ENCODE measurements at places on chromosomes 4 and X.

GRCh38 chrX:14409341-14409740, 120.0 kb upstream of the GLRA2 start:
- no peak for DNase-seq

- no peak for DNase-seq
Measured at GRCh38 chr4:10620935-10621488, 63.6 kb downstream of the CLNK start.

DNA sequence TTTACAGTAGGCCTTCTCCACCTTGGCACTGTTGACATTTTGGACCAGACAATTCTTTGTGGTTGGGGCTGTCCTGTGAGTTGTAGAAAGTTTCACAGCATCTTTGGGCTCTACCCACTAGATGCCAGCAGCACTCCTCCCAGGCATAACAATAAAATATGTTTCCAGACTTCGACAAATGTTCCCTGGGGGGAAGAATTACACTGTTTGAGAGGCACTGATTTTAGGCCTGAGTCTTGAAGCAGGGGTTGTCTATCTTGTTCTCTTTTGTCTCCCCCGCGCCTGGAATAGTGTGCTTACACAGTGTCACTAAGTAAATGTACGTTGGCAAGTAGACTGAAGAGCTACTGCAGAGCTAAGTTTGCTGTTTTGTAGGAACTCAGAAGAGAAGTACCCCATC, 254.4 kb upstream of the BOD1L1 start:
- no peak for DNase-seq

DNA sequence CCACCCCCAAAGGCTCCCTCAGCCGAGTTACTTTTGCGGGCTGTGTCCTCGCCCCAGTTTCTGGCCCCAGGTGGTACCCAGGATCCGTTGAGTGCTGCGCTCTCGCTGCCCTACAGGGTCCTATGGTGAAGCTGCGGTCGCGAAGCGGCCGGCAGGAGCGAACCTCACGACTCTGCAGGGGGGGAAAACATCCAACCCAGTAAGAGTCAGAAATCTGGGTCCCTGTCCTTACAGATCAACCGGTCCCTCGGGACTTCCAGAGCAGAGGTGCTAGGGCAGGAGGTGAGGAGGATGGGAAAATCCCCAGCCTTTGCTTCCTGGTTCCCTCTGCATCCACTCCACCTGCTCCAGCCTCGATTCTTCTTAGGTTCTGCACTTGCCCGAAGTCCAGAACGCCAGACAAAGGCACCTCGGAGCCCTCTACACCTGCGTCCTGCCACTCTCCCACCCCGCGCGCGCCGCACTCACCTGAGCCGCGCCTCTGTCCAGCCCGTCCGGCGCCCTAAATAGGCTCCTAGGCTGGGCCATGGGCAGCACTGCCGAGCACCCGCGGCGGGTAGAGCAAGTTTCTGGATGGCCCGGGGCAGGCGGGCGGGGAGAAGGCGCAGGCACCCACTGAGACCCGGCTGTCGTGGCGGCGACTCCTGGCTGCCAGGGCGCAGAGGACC, at the start of gene HS3ST1:
Gene HS3ST1 (minus strand): TSS at position 664 of the 668 bp plus-strand sequence. CDS start 28,889 bp downstream, outside the sequence.
- no peak for DNase-seq

DNA sequence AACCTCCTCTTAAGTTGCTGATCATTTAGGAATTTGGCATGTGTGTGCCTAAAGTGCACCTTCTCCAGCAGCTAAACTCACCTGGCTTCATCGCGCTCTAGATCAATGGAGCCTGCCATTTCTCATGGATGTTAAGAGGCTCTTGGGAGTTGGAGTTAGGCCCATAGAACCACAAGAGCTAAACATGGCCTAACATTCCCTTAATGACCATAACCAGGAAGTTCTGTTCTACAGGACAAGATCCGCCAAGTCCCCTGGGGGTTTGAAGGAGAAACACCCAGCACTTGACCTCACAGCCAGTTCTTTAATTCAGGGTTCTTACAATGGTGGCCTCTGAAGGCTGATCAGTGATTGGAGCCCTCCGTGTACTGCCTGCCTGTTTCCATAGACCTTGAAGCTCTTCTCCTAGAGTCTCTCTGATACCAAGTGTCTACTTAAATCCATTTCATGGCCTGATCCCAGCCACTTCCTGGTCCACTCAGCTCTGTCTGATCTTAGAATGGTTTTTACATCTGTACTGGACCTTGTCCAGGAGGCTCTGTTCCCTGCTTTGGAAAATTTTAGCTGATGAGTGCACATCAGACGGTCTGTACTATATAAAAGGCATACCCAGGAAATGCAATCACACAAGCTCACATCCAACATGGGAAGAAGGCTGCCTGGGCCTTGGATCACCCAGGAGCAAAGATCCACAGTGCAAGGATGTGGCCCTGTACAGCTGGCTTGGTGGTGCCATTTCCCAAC, 45.1 kb downstream of the RPS3A start:
- no peak for DNase-seq

GRCh38 chr4:75051431-75051830, 118.5 kb downstream of the PARM1 start:
- no peak for DNase-seq

DNA sequence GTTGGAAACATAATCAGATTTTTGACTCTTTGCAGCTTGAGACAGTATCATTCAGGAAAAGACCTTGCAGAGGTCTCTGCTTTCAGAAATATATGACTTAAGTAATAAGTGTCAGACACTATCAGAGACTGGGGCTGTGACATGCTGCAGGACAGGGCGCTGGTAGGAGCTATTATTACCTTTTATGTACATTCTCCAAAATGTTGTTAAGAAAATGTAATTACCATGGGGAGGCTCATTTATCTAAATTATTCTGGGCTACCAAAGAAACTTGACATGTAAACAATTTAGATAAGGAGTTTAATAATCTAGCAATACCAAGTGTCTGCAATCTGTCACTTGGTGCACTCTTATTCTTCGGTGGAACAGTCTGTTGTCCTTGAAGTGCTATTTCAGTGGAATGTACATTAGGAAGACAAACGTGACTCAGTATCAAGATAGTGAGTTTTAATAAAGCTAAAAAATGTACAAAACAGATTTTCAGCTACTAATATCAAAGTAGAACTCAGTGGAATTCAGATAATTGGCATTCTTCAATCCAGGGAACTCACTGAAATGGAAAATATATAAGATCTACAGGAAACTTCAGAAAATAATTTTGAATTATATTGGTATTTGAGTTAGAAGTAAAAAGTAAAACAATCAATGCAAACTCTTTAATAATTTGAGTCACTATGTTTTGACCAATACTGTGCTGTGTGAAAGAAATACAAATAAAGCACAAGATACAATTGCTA, 214.5 kb downstream of the KCNIP4 start:
- no peak for DNase-seq

- peak; percentile 34 for DNase-seq
Measured at GRCh38 chr4:41281038-41281634, 24.4 kb downstream of the UCHL1 start.

- DNase-seq: no peak
Measured at GRCh38 chr4:25223802-25224375, 9.9 kb upstream of the PI4K2B start.

- DNase-seq: no peak
Measured at GRCh38 chr4:88043586-88044340, 36.3 kb downstream of the PKD2 start.

DNA sequence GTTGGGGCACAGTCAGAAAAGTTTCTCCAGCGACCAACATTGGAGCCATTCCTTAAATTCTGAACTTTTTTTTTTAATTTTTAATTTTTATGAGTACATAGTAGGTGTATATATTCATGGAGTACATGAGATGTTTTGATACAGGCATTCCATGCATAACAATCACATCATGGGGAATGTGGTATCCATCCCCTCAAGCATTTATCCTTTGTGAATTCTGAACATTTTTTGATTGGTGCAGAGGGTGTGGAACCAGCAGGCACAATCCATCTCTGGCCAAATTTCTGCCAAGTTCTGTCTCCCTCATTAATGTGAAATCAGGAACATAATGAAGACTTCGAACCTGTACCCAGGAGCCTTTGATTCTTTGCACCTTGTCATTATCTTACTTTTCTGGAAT, 267.0 kb downstream of the FRMPD4 start:
- no peak for DNase-seq

DNA sequence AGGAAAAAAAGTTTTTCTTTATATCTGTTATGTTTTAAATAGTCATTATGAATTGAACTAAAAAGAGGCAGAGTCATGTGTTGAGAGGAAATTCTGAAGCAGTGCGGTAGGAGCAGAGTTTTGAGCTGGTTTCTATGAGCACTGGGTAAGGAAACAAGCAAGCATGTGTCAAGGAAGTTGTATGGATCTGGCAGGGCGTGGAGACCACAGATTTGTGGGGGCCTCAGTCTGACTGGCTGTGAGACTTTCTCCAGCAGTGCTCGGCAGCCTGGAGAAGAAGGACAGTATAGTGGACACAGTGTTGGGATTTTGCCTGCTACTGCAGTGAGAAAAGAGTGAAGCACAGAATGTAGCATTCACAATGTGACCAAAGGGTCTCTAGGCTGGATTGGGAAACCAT, 399.1 kb downstream of the INPP4B start:
- DNase-seq: no peak

- no peak for DNase-seq
Measured at GRCh38 chr4:99965674-99966350, 15.7 kb upstream of the H2AZ1 start.

DNA sequence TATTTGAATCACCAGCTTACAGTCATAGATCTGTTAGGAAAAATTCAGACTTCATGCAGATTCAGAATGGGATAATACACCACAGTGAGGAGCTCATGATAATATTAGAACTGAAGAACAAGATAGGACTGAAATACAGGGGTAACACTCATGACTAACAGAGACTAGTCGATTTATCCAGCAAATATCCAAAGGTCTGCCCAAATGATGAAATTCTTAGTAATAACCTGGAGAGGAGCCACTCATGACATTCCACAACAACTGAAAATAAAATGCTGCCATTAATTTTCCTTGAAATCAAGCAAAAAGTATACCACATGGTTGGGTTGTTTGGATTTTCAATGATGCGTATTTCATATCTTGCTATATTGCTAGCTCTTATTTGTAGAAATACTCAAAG, 903.7 kb upstream of the ADGRL3 start:
- no peak for DNase-seq

- DNase-seq: no peak
Measured at GRCh38 chrX:76159453-76159852, 13.4 kb upstream of the PBDC1 start.

DNA sequence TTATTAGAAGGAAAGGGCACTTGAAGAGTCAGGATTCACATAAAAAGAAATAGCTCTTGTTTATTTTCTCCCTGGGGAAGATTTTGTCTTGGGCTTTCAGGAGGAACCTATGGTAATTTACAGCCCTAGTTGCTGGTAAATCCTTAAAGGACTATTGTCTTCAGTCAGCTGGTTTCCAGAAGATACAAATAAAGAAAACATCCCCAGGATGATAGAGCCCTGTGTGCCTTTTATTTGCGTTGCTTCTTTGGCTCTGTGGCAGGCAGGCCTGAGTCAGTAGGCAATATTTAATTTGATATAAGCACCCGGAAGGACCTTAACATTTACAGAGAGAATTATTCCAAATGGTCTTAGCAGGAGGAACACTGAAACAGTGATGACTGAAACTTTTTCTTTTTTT, 131.0 kb upstream of the SLC34A2 start:
- DNase-seq: no peak

DNA sequence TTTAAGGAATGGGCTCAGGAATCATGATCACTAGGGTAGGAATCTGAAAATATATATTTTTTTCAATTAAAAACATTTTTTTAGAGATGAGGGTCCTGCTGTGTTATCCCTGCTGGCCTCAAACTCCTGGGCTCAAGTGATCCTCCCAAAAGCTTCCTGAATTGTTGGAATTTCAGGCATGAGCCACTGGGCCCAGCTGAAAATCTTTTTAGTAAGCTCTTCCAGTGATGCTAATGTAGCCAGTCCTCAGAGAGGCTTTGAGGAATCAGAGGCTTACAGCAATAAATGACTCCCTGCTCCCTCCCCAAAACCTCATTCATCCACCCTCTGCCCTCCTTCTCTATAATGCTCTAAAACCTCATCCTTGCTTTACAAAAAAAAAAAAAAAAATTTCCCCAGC, 129.5 kb downstream of the ZIC3 start:
- DNase-seq: no peak

DNA sequence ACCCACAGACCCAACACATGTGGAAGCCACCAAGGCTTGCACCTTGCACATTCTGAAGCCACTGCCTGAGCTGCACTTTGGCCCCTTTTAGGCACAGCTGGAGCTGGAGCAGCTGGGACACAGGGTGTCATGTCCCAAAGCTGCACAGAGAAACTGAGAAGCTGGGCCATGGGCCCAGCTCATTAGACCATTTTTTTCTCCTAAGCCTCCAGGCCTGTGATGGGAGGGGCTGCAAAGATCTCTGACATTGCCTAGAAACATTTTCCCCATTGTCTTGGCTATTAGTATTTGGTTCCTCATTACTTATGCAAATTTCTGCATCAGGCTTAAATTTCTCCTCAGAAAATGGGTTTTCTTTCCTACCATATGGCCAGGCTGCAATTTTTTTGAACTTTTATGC, 447.4 kb upstream of the HS3ST1 start:
- DNase-seq: no peak

DNA sequence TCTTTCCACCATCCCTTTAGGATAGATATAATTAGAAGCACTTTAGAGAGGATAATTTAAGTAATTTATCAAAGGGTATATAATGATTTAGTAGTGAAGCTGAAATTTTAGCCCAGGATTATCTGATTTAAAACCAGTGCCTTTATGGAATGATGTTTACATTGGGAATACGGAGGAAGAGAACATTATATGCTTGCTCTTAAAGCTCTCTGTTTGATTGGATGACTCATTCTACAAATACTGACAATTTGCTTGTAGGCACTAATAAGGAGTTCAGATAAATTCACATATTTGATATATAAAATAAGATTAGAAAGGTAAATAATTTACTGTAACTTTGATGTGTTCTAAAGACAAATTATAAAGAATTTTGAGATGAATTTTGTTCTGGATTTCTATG, 84.7 kb downstream of the SH3BGRL start:
- no peak for DNase-seq

DNA sequence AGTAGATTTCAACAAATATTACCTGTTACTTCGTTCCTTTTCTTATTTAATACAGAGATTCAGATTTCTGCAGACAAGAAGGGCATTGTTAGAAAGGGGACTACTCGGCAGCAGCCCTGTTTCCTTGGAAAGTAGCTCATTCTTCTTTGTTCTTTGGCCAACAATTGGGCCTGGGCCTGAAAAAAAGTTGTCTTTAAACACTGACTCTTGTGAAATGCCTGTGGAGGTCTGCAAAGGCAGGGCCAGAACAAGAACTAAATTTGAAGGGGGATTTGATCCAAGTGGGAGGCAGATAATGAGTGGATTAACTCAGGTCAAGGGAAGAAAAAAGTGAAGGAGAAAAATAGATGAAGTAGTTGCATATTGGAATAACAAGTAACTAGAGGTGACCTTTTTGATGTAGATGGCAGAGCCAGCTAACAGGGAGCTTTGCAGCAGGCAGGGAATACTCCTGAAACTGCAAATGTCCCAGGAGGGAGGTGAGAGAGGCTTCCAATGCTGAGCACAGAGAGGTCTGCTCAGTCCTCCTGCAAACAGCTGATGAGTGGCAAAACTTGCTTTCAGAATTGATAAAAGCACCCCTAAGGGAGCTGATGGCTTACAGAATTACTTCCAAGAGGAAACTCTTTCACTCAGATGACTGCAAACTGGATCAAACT, 393.2 kb upstream of the HS3ST1 start:
- no peak for DNase-seq

Measured in body of pancreas (tissue), 4 donors.